WTC11 (cell line): ENCODE measurements at places on chromosomes 6 and 20.

DNA sequence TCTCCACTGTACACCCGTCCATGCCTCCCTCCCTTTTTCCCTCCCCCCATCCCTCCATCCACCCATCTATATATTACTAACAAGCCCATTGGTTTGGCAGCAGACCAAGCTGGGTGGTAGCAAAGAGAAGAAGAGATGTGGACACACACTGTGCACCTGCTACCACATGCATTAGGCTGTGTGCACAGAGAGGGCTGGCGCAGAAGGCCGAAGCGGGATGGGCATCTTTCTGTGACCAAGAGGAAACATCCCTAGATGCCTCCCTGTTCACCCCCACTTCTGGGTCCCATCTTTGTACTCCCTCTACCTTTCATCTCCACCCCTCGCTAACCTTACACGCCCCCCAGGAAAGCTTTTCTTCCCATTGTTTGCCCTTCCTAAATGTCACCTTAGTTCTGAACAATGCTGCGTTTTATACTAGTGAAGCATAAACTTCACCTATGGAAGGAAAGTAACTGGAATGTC, 64.9 kb upstream of the AFDN start:
- no peak for DNase-seq

- no peak for DNase-seq
Measured at GRCh38 chr6:50510361-50510760, 203.0 kb upstream of the TFAP2D start.

DNA sequence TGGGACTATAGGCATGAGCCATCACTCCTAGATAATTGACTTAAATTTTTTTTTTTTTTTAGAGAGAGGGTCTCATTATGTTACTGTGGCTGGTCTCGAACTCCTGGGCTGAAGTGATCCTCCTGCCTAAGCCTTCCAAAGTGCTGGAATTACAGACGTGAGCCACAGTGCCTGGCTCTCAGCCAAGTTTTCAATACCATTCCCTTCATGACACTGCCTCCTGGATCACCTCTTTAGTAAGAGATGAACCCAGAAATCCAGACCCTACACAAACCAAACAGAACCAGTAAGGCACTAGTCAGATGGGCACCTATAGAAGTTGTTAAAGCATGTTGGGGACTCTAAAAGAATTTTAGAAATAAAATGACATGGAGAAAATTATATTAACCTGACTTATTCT, 18.3 kb upstream of the RIMS4 start:
- no peak for DNase-seq

GRCh38 chr6:142845143-142845571, 99.8 kb downstream of the HIVEP2 start:
- DNase-seq = no peak

DNA sequence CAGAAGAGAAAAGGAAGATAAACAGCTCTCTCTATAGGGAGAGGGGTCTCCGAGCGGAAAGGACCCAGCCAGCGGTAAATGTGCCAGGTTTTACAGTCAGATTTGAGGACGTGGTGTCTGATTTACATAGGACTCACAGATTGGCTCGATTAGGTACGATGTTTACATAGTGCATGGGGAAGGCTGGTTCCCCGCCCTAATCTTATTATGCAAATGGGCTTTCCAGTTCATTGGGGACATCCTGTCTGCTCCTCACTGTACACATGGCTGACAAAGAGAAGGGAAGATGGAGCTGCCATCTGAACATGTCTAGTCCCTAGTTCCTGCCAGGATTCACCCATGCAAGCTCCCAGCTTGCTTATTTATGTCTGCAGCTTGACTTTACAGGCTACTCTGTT, 119.9 kb downstream of the RNF144B start:
- DNase-seq = no peak

DNA sequence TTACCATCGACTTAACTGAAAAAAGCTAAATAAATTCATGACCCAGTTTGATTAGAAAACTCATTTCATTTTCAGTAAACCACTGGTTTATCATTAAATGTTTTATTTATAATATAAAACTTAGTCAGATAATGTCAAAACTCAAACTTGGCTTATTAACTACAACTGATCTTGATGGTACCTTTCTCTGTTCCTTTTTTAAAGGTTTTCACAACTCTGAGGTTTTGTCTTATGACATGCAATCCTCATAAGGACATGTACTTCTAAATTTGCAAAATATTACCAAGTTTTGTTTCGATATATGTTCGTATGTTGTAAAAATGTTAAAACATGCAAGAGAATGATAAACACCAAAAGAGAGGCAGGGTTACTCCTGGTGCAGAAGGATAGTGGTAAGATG, 82.5 kb upstream of the PDE10A start:
- DNase-seq = no peak

GRCh38 chr6:162244031-162244430, 483.5 kb downstream of the PRKN start:
- no peak for DNase-seq

DNA sequence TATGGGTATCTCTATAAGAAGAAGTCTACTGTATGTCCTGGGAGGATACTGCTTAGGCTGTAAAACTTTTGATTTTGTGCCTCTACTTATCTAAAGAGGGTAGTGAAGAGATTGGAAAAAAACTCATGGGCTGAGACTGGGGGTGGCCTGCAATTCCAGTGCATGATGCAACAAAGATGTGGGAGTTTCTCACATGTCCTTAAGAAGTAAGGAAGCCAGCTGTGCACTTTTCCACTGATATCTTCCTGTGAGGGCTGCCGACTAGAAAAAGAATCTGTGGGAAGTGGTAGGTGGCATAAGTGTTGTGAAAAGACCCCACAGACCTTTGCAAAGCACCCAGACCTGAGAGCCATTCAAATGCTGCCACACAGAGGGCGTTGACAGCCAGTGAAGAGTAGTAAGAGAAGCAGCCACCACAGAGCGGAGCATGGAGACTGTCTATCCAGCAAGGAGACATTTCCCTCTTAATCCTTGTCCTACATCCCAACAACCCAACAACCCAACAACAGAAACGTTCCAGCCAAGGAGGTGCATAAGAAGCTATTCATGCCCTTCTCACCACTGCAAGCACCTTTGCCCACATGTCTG, 65.1 kb downstream of the PFDN4 start:
- no peak for DNase-seq

- DNase-seq = no peak
Measured at GRCh38 chr6:168232062-168232461, 87.5 kb downstream of the DACT2 start.

DNA sequence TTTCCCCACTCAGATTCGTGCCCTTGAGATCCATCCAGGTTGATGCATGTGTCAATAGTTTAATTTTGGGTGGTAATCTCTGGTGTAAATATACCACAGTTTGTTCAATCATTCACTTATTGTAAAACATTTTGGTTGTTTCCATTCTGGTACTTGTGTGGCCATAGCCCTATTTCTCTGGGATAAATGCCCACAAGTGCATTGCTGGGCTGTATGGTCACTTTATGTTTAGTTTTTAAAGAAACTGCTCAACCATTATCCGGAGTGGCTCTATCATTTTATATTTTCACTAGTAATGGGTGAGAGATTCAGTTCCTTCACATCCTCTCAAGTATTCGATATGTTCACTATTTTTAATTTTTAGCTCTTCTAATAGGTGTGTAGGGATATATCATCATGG, 60.7 kb upstream of the RNF24 start:
- no peak for DNase-seq

- DNase-seq = no peak
Measured at GRCh38 chr6:70061546-70061945, 195.2 kb downstream of the COL19A1 start.

DNA sequence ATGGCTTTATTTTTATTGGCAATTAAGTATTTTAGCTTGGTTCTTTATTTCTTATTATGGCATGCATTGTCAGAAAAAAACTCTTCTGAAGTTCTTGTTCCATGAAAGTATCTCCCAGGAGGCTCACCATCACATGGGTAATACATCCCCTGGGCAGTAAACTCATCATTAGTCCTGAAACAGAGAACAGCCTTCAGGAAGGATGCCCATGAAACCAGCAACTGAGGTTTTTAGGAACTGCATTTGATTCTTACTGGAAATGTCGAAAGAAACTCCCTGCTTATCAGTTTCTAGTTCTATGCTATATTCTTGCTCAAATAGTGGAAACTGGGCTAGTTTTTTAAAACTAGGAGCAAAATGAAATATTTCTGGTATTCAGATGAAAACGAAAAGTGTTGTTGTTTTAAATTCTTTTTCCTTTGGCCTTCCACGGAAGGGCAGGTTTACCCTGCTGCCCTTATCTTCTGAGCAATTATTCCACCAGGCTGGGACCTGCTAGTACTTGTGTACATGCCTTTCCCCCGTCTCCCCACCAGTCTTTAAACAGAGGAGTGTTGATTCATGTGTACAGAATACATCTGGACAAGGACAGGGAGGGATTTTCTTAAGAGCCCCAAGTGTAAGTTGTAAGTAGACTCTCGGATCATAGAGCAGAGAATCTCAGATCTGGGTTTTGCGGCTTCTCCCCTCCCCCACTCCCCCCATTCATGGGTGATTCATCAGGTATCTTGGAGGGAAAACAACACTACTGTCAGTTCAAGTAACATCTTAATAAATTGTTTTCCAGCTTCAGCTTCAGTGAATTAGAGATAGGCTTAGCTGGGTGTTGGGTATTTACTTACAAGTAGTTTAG, 81.5 kb downstream of the RTN4IP1 start:
- no peak for DNase-seq

DNA sequence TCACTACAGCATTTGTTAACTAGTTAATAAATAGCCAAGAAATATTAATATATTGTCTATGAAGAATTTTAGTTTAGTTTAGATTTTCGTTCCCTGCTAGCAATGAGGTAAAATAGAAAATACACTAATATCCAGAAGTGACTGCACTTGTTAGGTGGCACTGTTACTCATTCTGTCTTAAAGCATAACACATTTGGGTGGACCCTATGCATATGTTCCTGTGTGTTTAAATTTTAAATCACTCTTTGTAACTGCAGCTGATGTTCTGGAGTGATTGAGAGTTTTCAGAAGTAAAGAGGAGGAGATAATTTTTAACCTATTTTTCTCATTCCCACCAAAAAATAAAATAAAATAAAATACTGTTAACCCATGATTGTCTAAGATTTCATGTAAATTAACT, 73.9 kb upstream of the SOX4 start:
- no peak for DNase-seq

DNA sequence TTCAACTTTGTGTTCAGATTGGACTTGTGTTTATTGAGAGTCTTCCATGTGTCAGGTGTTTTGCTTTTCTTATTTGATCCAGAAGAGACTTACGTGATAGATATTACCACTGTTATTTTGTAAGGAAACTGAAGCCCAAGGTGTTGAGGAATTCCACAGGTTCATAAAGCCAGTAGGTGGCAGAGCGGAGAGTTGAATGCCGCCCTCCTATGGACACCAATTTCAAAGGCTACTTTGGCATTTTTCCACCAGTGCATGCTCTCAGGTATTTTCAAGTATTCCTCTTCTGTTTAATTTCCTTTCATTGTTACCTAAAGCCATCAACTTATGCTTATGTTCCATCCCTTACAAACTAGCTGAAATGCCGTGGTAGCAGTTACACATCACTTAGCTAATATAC, 14.0 kb upstream of the COL10A1 start:
- no peak for DNase-seq

- no peak for DNase-seq
Measured at GRCh38 chr6:2000962-2001361, 244.4 kb downstream of the GMDS start.

- no peak for DNase-seq
Measured at GRCh38 chr6:115740907-115741306, 319.8 kb downstream of the FRK start.

GRCh38 chr20:10682939-10683338, 9.1 kb upstream of the JAG1 start:
- DNase-seq = no peak

GRCh38 chr6:52020945-52021570, 66.4 kb downstream of the PKHD1 start:
- no peak for DNase-seq
